ENCODE measurements at places on chromosomes 11 and 22.

DNA sequence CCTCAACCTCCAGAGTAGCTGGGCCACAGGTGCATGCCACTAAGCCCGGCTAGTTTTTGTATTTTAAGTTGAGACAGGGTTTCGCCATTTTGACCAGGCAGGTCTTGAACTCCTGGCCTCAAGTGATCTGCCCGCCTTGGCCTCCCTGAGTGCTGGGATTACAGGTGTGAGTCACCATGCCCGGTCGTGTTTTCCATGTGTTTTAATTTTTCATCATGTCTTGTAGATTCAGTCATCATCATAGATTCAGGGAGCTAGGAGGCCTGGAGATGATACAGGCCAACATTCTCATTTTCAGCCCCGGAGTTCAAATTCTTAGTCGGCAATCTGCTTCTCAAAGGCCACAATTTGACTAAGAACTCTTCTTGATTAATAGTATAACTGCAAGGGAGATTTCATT is 73.5 kb upstream of the GRAMD1B start:
- no peak for DNase-seq

- no peak for DNase-seq
Measured at GRCh38 chr11:17769218-17769617, 34.6 kb downstream of the KCNC1 start.

DNA sequence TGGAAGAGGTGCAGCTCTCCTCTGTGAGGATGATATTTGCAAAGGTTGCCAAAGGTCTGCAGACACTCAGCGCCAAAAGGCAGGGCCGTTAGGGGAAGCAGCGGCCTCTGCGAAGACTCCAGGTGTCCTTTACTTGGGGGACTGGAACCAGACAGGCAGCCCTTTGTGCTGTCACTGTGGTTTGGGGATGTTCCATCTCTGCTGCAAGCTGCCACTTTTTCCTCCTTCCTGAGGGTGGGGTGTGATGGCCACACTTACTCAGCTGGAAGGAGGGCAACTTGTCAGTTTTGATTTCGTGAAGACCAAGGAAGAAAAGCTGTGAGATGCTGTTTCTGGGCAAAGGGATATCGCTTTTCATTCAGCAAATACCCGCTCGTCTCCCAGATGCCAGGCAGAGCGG is 96.5 kb upstream of the PRR5 start:
- no peak for DNase-seq

DNA sequence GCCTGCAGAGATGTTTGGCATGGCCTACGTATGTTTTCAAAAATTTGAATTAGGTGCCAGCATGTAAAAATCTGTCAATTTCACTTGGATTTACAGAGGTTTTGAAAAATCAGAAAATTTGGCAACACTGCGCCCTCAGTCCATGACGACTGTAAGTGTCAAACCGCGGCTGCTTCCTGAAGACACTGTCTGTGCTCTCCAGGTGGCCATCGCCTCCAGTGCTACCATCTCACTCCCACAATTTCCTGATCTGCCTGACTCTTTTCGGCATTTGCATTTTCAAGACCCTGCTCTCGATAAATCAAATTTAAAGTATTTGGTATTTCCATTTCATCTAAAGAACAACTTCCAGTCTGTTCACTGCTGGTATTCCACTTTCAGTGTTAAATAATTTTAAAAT is 34.6 kb downstream of the VSIG10L2 start:
- no peak for DNase-seq

- no peak for DNase-seq
Measured at GRCh38 chr11:1354125-1354938, 35.4 kb upstream of the BRSK2 start.

- no peak for DNase-seq
Measured at GRCh38 chr11:93718057-93718563, 23.2 kb downstream of the TAF1D start.

- DNase-seq = no peak
Measured at GRCh38 chr11:83070044-83070701, 1.5 kb downstream of the RAB30 start.

- no peak for DNase-seq
Measured at GRCh38 chr22:19523240-19524169, 705 bp downstream of the CLDN5 start.

GRCh38 chr11:35335226-35335625 is 84.1 kb downstream of the SLC1A2 start:
- no peak for DNase-seq

GRCh38 chr11:47869544-47870393 is 21.6 kb upstream of the NUP160 start:
- no peak for DNase-seq

DNA sequence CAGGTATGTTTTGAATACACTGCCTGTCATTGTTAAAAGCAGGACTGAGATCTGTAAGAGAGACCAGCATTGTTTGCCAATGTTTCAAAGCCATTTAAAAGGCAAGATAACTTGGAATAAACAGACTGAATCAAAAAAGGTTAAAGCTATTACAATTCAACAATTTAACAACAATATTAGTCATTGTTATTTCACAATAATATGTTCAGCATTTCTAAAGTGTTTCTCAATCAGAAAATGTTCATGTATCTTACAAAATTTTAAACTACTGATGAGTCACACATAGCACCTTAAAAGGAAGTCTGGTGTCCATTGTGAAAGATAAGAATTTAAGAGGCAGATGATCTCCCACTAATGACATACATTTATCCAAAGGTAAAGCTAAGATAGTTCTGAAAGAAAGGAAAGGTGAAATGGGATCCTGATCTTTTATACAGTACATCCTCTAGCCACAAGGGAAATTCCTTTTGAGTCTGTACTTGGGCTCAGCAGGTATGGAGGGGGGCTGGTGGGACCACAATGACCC is 79.7 kb downstream of the MAML2 start:
- no peak for DNase-seq

GRCh38 chr11:2118677-2119076 is 20.5 kb downstream of the IGF2 start:
- no peak for DNase-seq

DNA sequence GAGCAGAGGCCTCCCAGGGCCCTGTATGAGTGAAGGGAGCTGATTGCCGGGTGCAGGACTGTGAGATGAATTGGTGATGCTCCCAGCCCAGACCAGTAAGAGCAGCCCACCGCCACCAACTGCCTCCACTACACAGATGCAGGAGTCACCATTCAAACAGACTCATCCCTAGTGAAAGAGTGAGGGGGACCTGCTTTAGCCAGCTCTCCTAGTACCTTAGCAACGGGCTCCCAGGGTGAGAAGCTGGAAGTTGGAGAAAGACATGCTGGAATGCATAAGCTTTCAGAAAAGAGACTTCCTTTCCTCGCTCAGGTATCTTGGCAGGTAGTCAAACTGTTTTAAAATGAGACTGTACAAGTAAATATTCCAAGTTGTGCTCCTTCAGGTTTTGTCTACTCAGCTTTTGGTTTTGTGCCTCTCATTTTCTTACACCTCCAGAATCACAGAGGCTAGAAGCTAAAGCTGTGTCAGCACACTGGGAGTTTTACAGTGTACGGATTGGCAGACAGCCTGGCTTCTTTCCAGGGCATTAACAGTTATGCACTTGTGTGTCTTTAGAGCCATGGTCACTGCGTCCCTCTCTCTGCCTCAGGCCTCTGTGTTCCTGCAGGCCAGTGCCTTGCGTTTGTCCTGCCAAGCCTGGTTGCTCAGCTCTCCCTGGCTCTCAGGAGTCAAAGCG is 146.2 kb downstream of the ATXN10 start:
- peak; percentile 16 for DNase-seq

- DNase-seq = no peak
Measured at GRCh38 chr11:66002648-66003225, 434 bp downstream of the BANF1 start.

GRCh38 chr22:24725736-24726135 is 48.8 kb downstream of the PIWIL3 start:
- DNase-seq = no peak

DNA sequence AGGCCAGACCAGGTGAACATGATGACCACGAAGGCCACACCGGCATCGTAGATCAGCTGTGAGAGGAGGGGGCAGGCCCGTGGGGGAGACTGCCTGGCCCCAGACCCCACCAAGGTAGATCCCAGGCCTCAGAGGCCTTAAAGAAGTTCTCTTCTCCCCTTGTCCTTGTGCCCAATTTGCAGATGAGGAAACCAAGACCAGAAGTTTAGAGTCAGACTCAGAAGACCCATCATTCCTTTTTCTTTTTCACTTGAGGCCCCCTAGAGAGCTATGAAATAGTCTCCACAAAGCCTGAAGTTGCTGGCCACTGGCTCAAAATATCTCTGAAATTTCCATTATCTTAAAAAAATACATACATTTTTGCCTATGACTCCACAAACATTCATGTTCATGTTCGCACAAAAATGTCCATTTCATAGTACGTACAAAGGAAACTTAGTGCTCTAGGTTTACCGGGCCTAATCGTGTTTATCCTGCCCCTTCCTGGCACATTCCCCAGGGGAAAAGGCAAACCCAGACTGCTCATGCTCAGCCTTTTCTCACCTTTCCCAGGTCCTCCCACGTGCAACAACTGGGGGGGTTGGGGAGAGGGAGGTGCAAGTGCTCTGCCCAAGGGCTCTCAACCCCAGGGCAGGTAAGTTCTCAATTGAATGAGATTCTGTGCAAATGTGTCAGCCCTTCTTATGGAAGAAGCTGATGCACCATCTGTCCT is 19.2 kb downstream of the SLC43A1 start:
- no peak for DNase-seq

DNA sequence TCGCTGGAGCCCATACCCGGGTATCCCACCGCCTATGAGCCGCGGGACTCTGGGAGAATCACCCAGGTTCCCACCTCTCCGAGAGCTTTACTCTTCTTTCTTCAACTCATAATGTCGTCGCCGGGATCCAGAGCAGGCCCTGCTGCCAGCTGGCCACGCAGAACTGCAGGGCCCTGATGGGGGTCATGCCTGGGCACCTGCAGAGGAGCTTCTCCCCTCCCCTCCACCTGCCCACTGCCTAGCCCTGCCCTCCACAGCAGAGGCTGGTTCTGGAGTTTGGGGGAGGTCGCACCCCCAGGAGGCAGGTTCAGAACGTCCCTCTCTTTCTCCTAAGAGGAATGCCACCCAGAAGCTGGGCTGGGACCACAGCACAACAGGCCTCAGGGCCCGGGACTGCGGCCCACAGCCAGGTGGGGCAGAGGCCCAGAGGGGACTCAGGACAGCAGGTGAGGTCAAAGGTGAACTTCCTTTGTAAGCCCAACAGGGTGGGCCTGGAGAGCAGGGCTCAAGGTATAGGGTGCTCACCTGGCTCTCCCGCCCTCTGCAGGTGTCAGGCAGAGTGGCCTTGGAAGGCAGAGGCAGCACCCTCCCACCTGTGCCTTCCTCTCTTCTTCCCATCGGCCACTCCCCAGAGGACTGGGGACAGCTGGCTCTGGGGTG is 1.9 kb downstream of the SLC25A45 start:
- no peak for DNase-seq

DNA sequence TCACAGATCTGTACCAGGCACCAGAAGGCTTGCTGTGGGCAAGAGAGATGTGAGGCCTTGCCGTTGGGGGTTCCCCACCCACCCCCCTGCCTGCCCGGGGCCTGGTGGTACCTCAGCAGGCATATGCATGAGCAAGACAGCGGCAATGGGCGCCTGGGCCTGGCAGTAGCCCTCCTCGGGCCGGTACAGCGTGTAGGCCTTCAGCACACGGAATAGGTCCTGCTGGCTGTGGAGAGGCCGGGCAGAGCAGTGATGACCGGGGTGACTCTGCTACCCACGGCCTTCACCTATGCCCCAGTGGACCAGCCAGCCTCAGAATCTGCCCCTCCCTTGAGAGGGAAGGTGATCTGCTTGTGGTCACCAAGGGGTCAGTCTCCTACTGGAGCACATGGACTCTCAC is 5.5 kb upstream of the CASTOR1 start:
- no peak for DNase-seq

DNA sequence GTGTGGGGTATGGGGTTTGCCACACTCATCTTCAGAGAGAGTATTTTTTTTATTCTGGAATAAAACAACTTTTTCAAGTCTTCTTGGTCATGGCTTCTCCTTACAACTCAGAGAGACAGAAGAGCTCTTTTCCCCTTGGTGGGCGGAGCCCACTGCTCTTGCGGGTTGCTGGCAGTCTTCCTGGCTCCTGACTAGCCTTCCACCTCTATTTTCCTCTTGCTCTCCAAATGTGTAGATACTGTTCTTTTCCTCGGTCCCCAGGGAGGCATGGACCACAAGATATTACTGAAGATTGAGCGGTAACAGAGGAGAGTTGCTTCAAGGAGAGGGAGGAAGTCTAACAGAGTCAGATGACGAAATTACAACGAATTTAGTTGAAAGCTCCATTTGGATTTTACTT is 210.6 kb downstream of the NTM start:
- DNase-seq = no peak

DNA sequence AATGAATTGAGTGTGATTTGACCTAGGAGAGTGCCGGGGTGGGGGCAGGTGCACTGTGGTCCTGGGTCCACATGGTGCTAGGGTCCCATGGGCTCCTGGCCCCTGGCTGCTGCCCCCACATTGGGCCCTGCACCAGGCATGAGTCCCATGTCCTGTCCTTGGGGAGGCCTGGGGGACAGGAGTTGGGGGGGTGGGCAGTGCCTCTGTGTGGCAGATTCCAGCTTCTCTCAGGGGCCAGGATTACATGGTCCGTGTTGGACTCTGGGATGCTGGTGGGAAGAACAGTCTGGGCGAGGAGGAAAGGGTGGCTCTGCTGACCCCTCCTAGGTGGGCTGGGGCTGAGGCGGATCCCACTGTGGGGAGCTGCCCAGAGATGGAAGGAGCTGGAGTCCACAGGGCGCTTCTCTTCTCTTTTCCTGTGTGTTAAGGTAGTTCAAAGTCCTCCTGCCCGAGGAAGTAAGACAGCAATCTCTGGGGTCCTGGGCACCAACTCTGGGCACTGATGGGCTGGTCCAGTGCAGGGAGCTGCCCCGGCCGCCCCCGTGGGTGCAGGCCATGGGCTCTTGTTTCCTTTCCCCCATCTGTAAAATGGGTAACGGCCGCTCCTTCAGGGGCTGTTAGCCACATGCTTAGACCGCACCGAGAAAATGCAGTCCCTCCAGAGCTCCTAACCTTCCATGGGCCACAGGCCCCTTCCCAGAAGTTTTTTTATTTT is 19.8 kb downstream of the KCNQ1 start:
- no peak for DNase-seq

- DNase-seq = peak; percentile 21
Measured at GRCh38 chr11:118434553-118435289, 1.6 kb upstream of the KMT2A start.
